ENCODE measurements at places on chromosomes 6 and 20.

DNA sequence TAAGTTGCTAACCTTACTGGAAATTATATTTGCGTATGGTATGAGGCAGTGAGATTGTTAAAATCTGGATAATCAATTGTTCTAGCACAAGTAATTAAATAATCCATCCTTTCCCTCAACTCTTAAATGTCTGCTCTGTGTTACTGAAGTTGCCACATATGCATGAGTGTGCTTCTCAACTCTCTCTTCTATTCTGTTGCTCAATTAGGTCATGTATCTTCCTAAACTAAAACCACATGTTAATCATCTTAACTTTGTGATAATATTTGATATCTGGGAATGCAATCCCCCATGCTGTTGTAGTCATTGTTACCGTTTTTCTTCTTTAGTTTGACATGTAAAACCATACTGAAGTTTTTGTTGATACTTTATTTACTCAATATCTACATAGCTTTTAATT lies 63.5 kb upstream of the STMND1 start:
- DNase-seq, result no peak

GRCh38 chr6:147479857-147480256 lies 28.6 kb upstream of the SAMD5 start:
- no peak for DNase-seq

GRCh38 chr6:167497428-167498056 lies 172.7 kb downstream of the TTLL2 start:
- no peak for DNase-seq

GRCh38 chr6:85420551-85420950 lies 29.3 kb upstream of the NT5E start:
- DNase-seq, result no peak

GRCh38 chr6:41579088-41579610 lies 33.0 kb downstream of the FOXP4 start:
- no peak for DNase-seq

GRCh38 chr6:154164397-154164796 lies 125.4 kb downstream of the OPRM1 start:
- peak; percentile 72 for DNase-seq

- DNase-seq, result no peak
These were observed 12.0 kb upstream of the TFAP2A start for GRCh38 chr6:10426781-10427279.

DNA sequence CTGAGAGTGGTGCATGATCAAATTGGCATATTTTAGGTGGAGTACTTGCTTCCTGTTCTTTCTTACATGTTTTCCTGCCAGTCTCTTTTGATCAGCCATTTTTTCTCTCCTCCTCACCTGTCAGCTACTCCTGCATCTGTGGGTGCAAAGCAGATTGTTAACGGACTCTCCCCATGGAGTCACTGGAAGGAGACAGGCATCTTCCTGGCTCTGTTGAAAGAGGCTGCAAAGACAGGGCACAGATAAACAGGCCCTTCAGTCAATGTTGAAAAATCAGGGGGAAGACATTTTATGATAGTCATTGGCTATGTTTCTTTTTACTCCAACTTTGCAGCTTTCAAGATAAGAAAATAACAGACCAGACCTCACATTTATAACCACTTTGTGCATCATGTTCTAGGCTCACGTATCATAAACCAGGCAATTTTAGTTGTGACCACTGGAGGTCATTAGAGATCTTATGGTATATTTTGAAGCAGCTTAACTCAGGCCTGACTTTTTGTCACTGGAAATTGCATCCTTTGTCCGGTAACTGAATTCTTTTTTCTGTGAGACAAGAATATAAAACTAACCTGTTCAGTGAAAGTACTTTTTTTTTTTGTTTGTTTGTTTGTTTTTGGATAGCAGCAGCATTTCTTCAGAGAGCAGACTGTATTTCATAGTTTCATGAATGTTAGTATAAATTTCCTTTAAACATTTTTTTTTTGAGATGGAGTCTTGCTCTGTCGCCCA lies 20.1 kb downstream of the ECT2L start:
- DNase-seq, result peak; percentile 71

DNA sequence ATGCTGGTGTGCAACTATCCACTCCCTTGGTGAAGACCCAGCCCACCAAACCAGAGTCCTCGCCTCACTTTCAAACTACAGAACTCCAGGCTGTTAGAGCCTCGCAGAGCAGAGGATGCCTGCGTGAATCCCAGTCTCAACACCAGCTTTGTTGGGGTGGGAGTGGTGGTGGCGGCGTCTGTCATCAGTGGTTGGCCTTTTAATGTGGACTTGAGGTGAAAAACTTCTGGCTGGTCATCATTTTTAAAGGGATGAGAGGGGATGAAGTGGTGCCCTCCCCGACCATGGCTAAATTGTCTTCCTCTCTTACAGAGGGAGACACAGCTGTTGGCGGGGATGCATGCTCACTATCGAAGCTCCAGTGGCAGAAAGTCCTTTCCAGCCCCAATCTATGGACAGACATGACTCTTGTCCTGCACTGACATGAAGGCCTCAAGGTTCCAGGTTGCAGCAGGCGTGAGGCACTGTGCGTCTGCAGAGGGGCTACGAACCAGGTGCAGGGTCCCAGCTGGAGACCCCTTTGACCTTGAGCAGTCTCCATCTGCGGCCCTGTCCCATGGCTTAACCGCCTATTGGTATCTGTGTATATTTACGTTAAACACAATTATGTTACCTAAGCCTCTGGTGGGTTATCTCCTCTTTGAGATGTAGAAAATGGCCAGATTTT lies 54.9 kb downstream of the EZR start:
- DNase-seq, result no peak

DNA sequence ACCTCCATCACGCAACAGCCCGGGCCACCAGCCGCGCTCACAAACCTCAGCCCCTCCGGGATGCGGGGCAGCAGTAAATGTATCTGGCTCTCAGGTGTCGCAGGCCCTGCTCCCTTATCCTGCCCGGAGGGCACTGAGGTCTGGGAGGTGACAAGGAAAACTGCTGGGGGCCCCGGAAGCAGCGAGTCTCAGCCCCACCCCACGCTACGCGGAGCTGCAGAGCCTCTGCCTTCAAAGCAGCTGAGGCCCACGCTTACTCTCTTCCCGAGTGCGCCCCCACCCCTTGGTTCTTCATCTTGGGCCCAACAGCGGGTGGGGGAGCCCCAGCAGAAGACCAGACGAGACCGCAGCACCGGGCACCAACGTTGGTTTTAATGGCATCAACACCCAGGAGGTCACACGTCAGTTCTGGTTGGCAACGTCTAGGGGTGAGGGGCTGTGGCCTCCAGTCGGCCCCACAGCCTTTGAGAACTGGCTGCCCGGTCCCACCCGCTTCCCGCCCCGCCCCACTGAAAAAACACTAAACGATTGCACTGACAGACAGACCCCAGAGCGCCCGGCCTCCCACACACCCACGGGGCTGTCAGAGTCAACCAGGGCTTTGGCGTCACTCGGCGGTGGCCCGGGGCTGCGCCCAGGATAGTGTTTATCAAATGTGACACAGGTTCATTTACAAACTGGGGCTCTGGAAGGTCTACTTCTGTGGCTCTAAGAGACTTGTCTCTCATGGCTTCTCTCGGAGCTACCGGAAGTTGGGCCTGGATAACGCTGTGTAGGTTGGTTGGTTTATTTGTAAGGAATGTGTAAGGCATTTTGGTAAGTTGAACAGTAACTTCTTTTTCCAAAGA lies 43.7 kb downstream of the DSTN start:
- no peak for DNase-seq

DNA sequence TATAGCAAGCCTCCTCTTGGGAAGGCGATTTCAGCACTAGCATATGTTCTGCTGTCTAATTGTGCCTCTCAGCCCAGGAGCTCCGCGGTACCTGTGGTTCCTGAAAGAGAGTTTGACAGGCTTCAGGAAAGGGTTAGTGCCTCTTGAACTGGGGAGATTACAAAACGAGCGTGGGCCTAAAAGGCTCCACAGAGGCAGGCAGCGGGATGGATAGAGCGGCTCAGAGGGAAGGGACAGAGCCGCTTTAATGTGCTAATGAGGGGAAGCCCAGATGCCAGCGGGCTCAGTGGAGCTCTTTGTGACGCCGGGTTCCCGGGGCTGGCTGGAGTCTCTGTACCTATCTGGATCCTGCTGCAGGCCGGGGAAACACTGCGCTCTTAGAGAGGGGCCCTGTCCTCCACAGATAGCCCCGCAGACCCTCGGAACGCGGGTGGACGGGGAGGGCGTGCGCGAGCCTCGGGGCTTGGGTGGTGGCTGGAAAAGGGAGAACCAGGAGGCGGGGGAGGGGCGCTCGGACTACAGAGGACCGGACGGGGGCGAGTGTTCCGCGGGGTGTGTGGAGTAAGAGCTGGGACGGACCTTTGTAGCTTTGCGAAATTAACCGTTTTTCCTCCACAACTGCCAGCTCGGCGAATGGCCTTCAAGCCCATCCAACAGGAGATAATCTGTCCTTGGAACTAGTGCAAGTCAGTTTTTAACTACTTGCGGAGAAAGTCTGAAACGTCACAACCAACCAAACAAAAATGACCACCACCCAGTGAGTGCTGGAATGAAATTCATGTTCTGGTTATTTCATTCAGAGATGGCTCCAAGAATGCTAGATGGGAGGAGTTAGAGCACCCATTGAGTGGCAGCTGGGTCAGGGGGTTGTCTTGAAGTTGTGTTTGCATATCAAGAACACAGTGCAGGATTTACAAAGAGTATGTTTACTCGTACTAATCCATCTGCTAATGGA lies 13.0 kb downstream of the SLC35F1 start:
- no peak for DNase-seq

- no peak for DNase-seq
These were observed 79.4 kb downstream of the SASH1 start for GRCh38 chr6:148422085-148422484.

DNA sequence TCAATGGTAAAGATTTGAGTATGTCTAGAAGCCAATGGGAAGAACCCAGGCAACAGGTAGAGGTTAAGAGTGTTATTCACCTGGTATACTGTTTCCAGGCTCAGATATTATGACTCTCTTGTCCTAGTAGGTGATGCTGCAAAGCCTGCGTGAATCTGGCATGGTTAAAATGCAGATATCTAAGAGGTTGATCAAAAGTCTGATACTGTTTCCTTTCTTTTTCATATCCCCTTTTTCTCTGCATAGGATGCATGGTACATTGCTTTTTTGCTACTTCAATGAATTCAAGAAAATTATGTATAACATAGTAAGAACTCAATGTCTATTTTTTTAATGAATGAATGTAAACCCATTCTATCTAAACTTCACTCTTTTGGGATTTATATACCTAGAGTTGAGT lies 284.3 kb upstream of the KHDRBS2 start:
- DNase-seq, result no peak

DNA sequence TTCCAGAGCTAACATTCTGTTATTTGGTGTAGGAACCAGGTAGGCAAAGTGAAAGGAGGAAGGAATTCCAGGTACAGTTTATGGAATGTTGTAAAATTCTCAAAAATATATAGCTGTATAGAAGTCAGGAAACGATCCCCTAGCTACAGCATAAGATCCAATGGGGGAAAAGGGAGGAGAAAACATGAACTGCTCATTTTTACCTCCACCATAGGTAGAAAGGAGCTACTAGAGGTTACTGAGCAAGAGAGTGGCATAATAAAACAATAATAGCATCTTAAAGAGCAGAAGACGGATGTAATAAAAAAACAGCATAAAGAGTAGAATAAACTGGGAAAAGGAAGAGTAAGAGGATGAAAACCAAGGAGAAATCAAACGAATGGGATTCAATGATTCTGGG lies 26.9 kb downstream of the EPB41L2 start:
- DNase-seq, result no peak

- DNase-seq, result no peak
These were observed 12.2 kb downstream of the ILRUN start for GRCh38 chr6:34684364-34684763.

- DNase-seq, result no peak
These were observed 1.4 kb upstream of the TXNDC5 start for GRCh38 chr6:7912024-7912423.

DNA sequence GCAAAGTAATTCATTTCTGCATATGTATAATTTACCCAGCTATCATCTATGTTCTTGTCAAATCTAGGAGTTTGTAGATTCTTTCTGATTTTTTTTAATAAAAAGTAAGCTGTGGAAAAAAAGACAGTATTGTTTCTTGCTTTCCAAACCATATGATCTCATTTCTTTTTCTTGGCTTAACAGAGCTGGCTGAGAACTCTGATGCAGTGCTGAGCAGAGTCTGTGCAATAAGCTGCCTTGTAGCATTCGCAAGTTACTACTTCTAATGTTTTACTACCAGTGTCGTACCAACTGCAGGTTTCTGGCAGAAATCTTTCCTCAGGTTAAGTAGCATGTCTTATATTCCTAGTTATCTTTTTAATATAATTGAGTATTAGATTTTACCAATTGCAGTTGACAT lies 15.6 kb downstream of the RRBP1 start:
- DNase-seq, result no peak

GRCh38 chr20:2124564-2125213 lies 23.1 kb downstream of the STK35 start:
- no peak for DNase-seq

DNA sequence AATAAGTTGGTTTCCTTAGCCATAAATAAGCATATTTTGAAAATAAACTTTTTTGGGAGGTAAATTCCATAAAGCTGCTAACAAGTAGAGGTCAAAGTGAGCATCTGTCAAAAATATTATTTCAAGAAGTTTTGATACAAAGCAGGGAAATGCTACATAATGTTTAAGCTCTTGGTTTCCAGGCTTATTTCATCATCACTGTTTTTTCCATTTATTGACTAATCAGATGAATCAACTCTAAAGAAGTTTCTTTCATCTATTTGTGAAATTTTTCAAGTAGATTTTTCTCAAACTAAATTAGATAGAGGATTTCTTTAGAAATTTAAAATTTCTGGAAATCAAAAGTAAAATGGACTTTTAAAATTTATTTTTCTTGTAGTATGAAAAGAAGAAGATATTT lies 89.5 kb upstream of the TBX18 start:
- no peak for DNase-seq

DNA sequence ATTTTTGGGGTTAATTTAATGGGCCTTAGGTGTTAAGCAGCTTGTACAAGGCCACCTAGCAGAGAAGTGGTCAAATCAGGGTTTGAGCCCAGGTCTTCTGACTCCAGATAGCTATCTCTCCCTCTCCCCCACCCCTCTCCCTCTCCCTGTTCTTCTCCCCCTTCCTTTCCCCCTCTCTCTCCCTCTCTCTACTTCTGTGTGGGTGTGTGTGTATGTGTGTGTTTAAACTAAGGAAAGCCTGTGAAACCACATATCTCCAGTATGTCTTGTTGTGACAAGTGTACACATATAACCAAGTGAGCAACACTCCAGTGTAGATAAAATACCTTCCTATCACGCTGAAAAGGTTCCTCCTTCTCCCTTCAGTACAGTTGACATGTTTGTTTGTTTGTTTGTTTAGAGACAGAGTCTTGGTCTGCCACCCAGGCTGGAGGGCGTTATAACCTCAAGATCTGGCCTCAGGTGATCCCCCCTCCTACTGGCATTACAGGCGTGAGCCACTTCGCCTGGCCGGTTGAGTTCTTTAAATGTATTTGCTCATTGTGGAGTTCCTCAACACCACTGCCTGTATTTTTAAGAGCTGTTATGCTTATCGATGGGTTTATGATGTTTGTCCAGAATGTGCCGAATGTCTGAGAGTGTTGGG lies 140.4 kb downstream of the JARID2 start:
- no peak for DNase-seq

- no peak for DNase-seq
These were observed 32.1 kb downstream of the DAAM2 start for GRCh38 chr6:39824030-39824926.
